ENCODE measurements at places on chromosomes 3 and 15.

DNA sequence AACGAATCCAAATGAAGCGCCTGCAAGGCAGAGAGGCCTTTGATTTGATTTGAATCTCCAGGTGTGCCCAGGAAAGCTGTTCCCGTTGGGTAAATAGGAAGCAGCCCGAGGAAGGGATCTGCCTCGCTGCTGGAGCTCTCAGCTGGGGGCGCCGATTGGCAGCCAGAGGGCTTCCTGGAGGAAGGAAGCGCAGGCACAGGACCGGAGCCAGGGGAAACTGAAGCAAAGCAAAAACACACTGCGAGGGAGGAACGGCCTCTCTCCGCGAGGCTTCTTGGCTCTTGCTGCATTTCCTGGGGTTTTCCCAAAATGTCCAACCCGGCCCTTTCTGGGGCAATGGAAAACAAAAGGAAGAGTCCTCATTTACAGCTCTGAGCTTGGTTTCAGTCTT lies 80.3 kb downstream of the TMEM266 start:
- DNase-seq = no peak

DNA sequence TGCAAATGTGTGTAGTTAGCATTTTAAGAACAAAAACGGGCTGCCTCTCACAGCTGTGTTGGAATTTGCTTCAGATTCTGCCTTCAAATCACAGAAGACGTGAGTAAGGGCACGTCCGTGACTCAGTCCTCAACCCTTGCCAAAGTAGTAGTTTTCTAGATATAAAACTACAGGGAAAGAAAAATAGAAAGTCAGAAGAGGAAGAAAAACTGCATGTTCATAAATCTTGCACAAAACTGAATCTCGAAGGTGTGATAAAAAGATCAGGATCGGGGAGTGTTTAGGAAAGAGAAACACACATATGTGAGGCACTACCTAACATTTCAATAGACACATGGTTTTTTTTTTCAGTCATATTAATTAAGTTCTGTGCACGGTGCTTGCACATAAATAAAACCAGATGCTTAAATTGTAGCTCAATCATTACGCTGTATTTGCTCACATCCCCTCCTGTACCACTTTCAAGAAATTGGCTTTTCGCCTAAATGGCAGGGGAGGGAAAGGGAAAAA lies 71.7 kb downstream of the P3H2 start:
- no peak for DNase-seq

GRCh38 chr3:138687236-138687635 lies 78.7 kb downstream of the FAIM start:
- no peak for DNase-seq

- no peak for DNase-seq
These were observed 36.1 kb downstream of the IL17RD start for GRCh38 chr3:57128826-57129667.

GRCh38 chr3:143349455-143349854 lies 229.9 kb downstream of the CHST2 start:
- DNase-seq = no peak

DNA sequence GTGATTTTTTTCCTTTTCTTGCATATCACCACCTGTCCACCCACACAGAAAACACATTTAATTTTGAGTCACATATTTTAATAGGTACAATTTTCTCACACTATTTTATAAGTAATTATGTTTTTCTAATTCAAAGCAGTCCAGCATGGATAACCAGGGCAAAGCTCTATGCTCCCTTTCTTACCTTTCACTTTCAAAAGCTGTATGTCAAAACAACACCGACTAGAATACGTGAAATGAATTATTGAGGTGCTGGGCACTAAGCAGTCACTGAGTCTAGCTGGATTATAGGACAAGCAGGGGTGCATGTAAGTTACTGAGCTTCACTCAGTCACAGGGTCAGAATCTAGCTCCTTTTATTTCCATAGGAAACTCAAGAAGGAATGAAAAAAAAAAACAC lies 60.6 kb downstream of the LSAMP start:
- no peak for DNase-seq

DNA sequence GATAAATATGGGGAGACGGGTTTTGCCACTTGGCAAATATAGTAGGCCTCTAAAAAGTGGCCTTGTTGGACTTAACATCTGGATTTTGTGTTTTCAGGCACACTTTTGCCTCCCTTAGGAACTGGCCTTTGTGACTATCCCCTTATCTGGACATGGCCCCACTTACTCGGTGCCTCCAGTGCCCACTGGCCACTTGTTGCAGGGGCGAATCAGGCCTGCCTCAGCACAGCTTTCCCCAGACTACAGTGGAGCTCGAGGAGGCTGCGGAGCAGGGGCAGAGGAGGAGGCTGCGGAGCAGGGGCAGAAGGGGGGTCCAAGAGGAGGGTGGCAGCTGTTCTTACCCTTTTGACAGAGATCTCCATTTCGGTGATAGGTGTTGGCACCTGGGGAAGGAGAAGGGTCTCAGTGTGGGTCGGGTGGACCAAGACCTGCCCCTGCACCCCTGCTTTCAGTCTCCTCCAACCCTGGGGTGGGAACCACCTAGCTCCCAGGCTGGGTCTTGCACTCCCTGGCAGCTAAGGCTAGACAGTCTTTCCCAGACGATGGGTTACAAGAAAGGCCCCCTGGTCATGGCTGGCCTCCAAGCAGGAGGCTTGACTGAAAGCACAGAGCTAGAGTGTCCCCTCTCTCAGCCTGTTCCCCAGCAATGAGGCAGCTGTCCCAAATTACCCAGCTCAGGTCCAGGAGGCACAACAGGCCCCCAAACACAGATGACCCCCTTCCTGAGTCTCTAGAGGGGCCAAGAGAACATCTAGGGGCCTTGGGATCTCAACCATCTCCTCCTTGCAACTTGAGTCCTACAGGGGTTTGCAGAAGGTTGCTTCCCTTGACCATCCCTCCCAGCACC lies 6.1 kb downstream of the SEMA3G start:
- DNase-seq = no peak

GRCh38 chr3:53885239-53885638 lies 3.3 kb upstream of the ACTR8 start:
- no peak for DNase-seq

GRCh38 chr3:64266065-64266931 lies 41.0 kb upstream of the PRICKLE2 start:
- DNase-seq = no peak

DNA sequence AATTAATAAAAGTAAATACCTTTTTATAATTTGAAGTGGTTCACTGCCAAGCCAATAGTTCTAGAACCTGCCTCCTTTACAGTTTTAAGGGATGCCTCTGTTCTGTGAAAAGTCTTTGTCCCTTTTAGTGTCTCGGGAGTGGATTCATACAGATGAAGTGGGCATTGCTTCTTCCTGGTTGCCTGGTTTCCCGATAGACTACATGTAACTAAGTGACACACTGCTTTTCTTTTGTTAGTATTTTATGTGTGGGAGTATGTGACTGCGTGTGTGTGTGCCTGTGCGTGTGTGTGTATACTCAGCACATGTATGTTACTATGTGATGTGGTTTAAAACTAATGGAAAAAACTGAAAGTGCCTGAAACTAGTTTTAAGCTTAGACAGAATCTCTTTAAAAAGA lies 21.1 kb downstream of the PSMD6 start:
- no peak for DNase-seq

DNA sequence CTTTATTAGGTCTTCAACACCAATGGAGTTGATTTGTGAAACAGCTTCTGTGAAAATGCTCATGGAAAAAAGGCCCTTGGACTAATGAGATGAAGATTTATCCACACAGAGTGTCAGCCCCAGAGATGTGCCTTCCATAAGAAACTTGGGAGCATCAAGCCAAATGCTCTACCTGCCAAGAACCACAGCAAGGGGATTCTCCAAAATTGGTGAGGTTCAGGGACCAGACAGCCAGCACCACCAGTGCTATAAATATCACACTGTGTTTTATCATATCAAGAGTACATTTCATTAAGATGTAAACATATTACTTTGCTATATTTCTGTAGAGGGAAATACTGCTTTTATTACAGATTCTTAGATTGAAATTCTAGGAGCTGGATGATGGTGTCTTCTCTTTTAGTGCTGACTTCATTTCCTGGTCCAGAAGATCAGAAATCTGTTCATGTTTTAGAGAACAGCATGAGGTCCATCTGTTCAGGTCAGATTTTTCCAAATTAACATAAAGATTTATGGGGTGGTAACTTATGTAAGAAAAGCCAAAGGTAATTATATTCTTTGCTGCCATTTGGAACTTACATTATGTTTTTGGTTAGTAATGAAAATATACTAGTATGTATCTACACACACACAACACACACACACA lies 17.7 kb downstream of the SLC35G2 start:
- no peak for DNase-seq

- no peak for DNase-seq
These were observed 23.3 kb upstream of the NFKBIZ start for GRCh38 chr3:101825904-101826445.

DNA sequence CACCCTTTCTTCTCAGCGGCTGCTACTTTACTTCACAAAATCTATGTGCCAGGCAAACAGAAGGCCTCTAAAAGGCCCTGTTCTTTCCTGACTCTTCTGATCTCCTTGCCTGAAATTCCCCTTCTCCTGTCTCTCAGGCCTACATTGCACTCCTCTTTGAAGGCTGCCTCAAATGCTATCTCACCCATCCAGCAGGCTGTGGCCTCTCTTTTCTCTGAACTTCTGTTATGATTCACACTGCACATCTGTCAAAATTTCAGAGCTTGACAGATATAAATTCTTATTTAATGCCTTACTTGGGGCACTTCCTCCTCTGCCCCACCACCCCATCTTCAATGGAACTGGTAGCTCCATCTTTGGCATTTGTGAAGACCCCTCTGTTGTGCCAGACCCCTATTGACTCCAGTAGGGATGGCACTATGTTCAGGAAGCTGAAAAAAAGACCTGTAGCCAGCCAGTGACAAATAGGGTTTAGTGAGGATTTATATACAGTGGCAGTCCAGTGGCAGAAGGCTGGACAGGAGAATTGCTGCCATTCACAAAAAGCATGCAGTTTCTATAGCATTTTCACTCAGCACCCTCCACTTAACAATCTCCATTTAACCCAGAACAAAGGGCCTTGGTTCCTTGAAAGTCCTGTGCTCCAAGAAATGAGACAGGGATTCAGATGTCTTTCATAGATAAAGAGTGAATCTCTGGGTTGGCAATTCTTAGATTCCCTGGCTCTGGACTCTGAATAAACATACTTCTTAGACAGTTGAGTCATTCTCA lies 415.8 kb upstream of the GRM7 start:
- no peak for DNase-seq

DNA sequence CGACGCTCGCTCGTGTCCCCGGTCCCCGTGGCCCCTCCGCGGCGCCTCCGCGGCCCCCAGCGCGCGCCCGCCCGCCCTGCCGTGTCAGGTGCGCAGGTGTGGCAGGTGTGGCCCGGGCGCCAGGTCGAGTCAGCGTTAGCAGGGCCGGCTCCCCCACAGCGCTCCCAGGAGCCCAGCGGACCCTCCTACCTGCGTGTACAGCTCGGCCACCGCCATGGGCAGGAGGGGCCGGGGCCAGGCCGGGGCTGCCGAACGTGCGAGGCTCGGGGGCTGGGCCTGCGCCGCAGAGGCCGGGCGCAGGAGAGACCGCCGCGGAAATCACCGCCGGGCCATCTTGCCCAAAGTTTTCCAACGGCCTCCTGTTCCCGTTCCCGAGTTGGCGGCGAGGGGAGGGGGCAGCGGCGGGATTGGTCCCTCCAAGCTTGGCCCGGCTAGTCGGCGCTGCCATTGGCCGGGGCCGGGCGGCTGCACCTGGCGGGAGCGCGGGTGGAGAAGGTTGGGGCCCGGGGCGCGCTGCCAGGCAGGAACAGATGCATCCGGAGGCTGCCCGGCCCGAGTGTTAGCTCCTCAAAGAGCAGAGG lies at the start of gene MYO5C:
Gene MYO5C, minus strand, starts transcription at position 384 of the 581 bp plus-strand sequence. Its CDS starts 168 bp downstream, at position 216.
- no peak for DNase-seq

Data from CD4-positive, alpha-beta T cell treated with Interleukin-21 for 1 hour (primary cell).